GM04503 (cell line): ENCODE measurements at places on chromosomes 4 and X.

DNA sequence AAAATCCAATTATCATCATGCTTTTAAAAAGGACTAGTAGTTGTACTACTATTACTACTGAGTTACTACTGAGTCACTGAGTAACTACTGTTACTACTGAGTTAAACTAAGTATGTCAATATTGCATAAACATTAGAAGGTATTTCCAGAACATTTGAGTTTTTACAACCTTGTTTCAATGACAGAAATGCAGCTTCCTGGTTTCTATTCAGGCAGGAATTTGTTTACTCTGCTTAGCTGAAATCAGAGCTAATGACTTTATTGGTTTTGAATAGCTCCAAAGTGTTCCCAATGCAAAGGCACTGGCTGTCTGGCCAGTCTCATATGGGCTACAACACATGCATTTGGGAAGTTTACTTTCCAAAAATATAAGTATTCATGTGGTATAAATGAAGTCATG, 12.0 kb downstream of the RPS6KA6 start:
- no peak for DNase-seq

DNA sequence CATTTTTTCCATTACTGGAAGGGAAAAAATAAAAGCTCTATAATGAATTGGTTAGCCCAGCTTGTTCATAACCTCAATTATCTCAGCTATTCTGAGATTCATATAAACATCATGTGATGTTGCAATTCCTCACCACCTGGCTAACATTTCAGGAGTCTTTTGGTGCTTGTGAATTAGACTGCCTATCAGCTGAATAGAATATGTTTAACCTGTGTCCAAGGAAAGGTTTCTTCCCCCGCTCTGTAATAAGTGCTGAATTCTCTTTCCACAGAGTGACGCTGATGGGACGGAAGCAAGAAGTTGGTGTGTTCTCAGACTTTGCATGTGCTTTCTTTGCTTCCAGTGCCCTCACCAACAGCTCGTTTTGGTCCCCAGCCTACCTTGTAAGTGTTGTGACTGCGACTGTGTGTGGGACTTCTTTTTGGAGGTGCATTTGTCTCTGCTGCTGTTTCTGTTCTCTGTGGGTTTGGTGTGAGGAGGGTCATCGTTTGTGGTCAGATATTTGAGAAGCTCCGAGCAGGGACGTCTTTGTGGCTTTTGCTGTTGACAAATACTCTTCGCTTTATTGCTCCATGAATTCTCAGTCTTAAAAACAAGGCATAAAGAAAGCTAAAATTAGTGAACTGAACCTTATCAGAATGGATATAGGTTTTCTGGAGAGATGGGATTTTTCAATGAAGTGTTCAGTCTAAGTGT, 61.7 kb downstream of the PPARGC1A start:
- DNase-seq: no peak

GRCh38 chr4:39036172-39036571, 4.0 kb upstream of the TMEM156 start:
- DNase-seq: no peak

DNA sequence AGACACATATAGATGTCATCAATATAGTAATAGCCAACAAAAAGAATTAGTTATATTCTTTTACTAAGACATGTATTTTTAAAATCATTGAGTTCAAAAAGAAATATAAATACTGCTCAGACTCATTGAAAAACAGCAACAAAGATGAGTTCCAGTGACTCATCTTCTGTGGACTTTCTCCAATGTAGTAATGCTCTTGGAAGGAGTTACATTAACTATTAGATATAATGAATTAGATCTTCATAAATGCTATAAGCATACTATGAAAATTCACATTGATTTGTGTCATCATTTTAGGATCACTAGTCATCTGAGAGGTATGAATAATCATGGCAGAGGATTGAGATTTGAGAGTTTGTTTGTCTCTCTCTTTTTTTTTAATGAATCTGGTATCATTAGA, 547.8 kb upstream of the PCDH7 start:
- DNase-seq: no peak

GRCh38 chr4:16439768-16440167, 213.5 kb upstream of the TAPT1 start:
- no peak for DNase-seq

- DNase-seq: no peak
Measured at GRCh38 chrX:134470013-134470412, 10.0 kb downstream of the HPRT1 start.

GRCh38 chrX:50815120-50815519, 1.1 kb upstream of the SHROOM4 start:
- no peak for DNase-seq

GRCh38 chr4:116401293-116401692, 684.1 kb downstream of the TRAM1L1 start:
- no peak for DNase-seq

- no peak for DNase-seq
Measured at GRCh38 chr4:17012451-17012850, 114.0 kb upstream of the LDB2 start.

- no peak for DNase-seq
Measured at GRCh38 chr4:101000496-101000895, 346.8 kb downstream of the PPP3CA start.

DNA sequence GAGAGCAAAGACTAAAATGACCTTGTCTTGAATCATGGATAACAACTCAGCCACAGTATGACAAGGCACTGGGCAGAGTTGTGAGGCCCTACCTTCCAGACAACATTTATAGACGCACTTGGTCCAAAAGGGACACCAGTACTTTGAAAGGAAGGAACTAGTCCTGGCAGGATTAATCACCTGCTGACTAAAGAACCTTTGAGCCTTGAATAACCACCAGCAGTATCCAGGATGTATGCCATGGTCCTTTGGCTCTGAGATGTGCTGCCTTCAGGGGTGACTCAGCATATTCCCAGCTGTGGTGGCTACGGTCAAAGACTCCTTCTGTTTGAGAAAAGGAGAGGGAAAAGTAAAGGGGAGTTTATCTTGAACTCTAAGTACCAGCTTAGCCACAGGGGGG, 118.1 kb upstream of the PRR32 start:
- no peak for DNase-seq

DNA sequence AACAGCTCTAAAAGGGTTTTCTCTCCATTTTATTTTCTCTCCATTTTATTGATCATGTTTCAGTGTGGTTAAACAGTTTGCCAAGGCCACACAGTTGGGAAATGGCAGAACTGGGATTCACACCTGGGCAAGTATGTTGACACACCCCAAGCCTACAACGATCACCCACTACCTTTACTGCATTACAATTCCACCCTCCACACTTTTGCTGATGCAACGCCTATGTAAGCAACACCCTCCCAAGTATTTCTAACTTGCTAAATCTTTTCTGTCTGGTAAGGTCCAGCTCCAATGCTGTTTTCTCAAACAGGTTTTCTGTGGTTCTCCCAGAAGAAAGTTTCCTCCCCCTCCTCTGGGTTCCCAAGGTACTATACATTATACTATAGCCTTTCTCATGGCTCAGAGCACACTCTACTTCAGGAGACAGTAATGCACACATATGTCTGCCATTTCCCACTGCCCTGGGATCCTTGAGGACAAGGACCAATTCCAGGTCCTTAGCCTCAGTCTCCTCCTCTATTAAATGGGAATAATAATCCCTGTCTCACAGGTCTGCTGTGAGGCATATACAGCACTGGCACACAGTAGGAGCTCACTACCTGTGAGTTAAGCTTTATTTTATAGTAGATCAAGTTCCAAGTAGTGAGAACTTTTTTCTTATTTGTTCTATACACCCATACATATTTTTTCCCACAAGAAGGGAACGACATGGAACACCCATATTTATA, 27.9 kb downstream of the IQSEC2 start:
- DNase-seq: no peak

- DNase-seq: no peak
Measured at GRCh38 chr4:113069212-113069892, 19.9 kb downstream of the ANK2 start.

DNA sequence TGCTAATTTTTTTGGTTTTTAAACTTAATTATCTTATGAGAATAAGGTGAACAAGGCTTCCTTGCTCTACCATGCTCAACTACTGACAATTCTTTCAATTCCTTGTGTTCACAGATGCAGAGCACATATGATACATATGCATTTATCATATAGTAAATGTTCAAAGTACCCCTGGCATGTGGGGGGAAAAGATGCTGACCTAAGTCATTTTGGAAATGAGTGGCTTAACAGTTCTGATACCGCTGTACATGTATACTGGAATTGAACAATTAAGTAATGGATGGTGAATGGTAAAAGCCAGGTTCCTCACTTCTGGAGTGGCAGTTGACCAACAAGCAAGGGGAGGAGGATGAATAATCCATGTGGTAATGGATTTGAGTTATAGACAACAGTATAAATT, 149.6 kb downstream of the NAF1 start:
- no peak for DNase-seq

DNA sequence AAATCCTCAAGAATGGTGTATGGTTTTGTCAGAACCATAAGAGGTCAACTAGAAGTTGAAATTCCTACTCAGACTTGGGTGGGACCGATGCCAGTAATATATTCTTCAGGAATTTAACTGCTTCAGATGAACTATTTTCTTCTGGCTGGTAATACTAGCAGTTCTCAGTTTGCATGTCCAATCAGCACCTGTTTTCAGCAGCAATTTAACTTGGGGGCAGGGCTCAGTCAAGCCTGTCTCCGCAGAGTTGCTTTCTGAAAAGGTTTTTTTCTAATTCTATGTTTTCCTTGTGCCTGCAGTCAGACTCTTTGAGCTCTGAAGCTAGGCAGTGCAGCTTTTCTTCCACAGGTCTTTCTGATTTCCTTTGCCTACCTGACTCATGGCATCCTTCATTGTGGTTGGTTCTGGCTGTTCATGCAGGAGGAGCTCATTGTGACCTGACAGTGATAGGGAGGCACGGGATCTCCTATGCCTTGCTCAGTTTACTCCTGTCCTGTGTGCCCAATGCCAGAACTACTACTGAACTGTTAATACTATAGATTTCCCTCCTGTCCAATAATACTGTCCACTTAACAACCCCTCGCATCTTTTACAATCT, 17.3 kb upstream of the FMR1 start:
- DNase-seq: no peak

DNA sequence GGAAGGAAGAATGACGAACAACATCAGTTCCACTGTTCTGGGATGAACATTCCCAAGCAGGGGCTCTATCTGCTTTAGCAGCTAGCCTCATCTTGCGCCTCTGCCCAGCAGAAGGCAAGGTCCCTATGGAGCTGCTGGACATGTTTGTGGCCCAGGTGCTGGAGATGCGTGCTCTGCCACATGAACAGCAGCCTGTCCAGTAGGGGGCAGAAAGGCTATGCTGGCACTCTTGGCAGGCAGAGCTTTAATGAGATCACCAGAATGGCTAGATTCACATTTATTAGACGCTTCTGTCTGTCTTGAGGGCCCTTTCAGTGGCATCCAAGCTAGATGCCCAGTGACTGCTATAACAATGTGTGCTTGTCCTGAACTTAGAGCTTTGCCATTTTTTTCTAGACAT, 1826.0 kb downstream of the STIM2 start:
- DNase-seq: no peak
